EH (cell line): ENCODE measurements at places on chromosomes 2 and 18.

GRCh38 chr18:32057624-32058165 lies 34.0 kb upstream of the RNF138 start:
- DNase-seq = no peak

- no peak for DNase-seq
Measured at GRCh38 chr18:43115076-43115921, at the start of gene RIT2. Gene RIT2 (minus strand): TSS chr18:43115685.

DNA sequence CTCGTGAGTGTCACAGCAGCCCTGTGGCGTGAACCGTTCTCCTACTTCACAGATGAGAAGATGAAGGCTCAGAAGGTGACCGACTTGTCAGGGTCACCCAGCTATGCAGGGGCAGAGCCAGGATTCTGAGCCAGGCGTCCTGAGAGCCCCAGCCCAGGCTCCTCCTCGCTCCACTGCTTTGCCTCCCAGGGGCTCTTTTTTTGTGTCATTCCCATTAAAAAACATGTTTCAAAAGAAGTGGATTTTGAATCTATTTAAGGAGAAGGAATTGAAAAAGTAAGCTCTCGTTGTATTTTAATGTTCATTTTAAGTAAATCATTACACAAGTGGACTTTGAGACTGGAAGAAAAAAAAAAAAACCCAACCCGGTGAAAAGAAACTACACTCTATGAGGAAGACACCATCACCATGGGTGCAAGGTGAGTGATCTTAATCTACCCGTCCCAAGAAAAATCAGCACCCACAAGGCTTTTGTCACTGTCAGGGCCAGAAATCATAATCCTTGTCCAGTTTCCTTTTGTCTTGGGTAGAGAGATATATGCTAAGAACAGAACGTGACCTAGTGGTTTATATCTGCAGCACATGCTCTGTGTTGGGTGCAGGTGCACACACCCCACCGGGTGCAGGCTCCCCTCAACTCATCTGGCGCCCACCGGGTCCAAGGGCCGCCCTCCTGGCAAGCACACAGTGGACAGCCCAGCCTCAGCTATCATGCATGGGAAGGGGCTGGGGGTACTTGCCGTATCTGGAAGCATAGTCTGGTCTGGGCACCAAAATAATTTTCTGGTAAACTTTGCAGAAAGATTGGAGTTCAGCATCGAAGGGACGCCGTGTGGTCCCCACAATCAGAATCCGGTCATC lies 73.5 kb upstream of the ASB18 start:
- no peak for DNase-seq

GRCh38 chr18:48888773-48889080 lies 62.0 kb downstream of the SMAD7 start:
- DNase-seq = no peak
